ENCODE measurements at places on chromosomes 3 and 15.

GRCh38 chr3:165446555-165446954 is 250.4 kb upstream of the SLITRK3 start:
- no peak for DNase-seq

GRCh38 chr15:55708720-55709119 is 34.2 kb downstream of the PRTG start:
- no peak for DNase-seq

GRCh38 chr3:120625159-120625586 is 29.0 kb downstream of the NDUFB4 start:
- DNase-seq = no peak

GRCh38 chr3:69838696-69839515 is 99.6 kb downstream of the MITF start:
- no peak for DNase-seq

Data from T-cell (primary cell).